ENCODE measurements at places on chromosomes 5 and 9.

DNA sequence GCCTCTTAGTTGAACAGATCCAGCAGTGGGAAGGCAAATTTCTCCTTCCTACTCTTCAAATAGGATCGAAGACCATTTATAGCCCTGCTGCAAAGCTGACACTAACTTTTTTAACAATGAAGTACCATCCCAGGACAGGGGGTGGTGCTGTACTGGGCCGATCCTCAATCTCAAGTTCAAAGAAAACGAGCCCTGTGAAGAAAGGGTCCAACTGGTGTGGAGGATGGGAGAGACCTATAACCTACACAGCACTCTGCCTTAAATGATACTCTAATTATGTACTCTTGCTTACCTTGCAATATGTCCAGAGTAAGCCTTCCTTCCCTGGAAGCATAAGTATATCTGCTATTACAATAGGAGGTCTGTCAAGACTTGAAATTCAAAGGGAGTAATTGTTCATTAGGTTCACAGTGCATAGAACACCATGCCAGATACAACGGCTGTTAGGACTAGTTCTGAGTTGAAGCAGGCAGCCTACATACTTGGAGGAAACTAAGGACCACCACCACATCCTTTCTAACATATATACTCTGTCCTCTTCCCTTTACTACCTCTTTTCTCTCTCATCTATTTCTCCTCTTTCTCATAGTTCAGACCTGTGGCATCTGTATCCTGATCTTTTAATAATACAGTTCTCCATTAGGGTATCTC is 6.2 kb downstream of the ETF1 start:
- DNase-seq, result no peak

GRCh38 chr9:14342736-14343135 is 28.8 kb upstream of the NFIB start:
- no peak for DNase-seq

DNA sequence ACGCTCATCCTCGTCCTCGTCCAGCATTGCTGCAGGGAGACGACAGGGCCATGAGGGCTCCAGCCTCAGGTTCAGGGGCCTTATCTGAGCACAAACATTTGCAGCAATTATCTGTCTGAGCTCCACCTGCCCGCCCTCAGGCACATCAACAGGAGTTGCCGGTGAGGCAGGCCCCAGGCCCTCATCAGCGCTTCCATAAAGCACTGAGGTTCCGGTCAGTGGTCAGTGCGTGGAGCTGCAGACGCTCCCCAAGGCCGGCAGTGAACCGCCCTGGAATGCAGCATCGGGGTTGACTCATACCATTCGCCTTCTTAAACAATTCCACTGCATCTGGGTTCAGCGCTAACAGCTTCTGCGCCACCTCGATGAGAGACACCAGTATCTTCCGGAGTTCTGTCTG is 15.2 kb downstream of the UBAC1 start:
- DNase-seq, result no peak

- DNase-seq, result no peak
Observed at GRCh38 chr5:6362846-6363245, 15.5 kb downstream of the MED10 start.

GRCh38 chr5:96048763-96049162 is 87.1 kb upstream of the ELL2 start:
- no peak for DNase-seq

DNA sequence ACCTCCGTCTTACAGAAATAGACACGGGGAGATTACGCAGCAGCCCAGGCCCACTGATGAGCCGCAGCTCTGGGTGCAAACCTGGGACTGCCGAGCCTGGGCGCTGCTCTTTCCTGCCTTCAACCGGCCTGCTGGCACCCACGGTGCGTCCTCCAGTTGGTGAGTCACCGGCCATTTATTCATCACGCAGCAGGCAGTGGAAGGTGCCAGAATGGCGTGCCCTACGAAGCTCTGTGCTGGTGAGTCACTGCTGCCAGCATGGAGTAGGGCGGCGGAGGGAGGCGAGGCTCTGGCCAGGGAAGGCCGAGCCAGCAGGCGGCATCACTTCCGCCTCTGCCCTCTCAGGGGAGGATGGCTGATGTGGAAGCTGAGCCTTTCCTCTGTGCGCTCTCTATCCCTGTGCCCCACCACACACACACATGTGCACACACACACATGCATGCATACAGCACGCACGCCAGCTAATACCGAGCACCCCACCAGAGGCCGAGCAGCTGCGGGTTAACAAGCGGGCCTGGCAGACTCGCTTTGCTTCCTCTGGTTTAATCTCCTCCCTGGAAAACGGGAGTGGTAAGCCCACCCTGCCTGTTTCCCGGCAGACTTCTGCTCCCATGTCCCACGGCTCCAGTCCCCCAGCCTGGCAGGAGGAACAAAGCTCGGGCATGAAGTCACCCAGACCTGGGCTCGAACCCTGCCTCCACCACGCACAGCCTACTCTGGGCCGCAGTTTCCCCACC is 39.2 kb downstream of the OLFM1 start:
- no peak for DNase-seq

DNA sequence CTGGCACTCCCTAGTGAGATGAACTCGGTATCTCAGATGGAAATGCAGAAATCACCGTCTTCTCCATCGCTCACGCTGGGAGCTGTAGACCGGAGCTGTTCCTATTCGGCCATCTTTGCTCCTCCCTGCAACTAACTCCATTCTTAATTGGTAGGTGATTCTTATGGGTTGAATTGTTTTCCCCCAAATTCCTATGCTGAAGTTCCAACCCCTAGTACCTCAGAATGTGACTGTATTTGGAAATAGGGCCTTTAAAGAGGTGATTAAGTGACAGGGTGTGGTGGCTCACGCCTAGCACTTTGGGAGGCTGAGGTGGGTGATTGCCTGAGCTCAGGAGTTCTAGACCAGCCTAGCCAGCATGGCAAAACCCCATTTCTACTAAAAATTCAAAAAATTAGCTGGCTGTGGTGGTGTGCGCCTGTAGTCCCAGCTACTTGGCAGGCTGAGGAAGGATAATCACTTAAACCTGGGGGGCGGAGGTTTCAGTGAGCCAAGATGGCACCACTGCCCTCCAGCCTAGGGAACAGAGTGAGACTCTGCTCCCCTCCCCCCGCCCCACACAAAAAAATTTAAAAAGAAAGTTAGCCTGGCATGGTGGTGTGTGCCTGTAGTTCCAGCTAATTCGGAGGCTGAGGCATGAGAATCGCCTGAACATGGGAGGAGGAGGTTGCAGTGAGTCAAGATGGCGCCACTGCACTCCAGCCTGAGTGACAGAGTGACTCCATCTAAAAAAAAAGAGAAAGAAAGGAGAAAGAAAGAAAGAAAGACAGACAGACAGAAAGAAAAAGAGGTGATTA is 25.2 kb upstream of the FOCAD start:
- DNase-seq, result no peak

DNA sequence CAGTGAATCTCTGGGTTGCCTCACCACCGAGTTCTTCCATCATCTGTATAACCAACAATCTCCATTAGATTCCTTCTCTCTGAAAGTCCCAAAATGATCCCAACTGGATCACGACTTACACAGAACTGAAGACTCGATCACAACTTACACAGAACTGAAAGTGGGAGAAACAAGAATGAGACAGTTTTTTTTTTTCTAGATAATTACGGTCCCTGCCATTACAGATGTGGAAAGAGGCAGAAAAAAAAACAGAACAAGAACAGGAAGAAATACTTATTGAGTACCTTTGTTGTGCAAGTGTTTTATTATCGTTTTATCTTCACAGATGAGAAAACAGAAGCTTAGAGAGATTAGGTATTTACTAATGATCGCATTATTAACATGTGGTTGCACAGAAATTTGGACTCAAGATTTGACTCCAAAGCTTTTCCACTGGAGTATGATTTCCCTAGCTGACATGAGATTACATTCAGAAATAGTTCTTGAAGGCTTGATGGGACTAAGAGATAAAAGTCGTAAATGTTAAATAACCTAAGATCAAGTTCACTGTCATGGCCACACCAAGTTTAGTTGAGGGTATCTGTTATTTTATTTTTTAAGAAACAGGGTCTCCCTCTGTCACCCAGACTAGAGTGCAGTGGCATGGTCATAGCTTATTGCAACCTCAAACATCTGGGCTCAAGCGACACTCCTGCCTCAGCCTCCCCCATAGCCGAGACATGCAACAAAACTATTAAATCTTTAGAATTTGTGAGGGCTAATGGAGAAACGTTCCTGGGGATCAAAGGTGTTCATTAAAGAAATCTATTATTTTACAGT is 8.9 kb downstream of the PLK2 start:
- DNase-seq, result no peak

DNA sequence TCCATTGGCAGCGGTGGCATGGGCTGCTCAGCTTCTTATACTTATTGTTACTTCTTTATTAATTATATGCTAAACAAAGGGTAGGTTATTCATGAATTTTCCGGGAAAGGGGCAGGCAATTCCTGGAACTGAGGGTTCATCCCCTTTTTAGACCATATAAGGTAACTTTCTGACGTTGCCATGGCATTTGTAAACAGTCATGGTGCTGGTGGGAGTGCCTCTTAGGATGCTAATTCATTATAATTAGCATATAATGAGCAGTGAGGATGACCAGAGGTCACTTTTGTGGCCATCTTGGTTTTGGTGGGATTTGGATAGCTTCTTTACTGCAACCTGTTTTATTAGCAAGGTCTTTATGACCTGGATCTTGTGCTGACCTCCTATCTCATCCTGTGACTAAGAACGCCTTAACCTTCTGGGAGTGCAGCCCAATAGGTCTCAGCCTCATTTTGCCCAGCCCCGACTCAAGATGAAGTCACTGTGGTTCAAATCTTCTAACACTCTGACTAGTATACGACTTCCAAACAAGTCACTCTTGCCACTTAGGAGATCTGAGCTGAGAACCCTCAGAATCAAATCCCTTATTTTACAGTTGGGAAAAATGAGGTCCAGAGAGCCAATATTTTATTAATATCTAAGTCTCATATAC is 237.5 kb downstream of the TRIM32 start:
- DNase-seq, result no peak

DNA sequence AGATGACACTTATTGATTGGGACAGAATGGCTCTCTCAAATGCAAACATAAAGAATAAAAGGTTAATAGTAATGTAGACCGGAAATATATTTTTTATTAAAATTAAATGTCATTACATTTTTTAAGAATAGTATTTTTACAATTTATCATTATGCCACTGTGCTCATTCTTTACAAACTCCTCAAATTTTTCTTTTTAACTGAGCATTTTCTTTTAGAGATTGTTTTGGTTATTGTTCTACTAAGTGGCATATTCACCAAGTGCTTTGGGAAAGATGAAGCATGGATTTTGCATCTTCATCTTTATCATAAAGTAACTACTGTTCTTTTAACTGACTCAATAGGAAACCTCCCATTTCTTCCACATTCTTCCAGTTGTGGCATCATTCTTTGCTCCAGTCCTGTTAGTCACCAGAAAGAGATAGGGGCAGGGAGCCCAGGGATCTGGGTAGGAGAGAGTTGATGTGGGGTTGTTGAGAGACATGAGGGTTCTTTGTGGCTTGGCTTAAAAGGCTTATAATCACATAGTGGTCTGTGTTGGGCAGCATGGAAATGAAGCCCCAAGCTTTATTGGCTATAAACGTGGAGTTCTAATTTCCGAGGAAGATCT is 69.8 kb downstream of the SYK start:
- DNase-seq, result no peak

DNA sequence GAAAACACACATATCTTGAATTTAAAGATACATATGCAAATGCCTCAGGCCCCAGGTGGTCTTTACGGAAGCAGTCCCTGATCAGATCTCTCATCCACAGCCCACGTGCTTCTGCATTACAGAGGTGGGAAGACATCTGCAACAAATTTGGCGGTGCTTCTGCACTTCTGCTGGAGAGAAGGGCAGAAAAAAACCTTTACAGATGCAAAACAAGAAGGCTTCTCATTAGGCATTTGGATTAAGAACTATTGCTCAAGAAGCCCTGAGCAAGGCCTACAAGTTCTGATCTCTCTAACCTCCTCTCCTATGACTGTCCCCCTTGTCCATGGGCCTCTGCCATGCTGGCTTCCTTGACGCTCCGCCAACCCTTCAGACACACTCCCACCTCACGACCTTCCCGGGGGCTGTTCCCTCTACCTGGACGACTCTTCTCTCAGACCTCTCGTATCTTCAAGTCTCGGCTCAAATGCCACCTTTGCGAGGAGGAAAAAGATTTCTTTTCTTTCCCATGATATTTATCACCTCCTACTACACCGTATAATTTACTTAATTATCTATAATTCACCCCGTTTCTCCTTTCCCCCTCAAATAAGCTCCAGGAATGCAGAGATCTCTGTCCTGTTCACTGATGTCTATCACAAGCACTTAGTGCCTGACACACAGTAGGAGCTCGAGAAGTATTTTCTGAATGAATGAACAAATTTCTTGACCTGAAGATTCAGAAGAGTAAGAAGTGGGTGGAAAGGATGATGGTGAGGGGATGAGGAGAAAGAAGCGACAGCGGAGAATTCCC is 1.1 kb downstream of the MTMR12 start:
- DNase-seq, result no peak

- no peak for DNase-seq
Observed at GRCh38 chr5:156835905-156836304, 14.2 kb upstream of the PPP1R2B start.

DNA sequence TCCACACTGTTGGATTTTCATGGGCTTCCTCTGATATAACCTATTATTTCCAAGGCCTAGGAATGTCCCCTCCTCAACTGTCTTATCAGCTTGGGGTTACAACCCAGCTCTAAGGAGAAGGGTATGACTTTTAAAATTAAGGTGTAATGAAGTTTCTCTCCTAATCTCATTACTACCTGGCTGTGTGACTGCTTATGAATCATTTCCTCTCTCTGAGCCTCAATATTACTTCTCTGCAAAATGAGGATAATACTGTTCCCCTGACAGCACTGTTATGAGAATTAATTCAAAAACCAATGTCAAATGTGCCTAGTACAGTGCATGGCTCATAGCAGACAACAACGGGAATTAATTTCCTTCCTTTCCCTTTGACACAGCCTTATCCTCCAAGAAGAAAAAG is 118.9 kb downstream of the NR6A1 start:
- DNase-seq, result no peak

DNA sequence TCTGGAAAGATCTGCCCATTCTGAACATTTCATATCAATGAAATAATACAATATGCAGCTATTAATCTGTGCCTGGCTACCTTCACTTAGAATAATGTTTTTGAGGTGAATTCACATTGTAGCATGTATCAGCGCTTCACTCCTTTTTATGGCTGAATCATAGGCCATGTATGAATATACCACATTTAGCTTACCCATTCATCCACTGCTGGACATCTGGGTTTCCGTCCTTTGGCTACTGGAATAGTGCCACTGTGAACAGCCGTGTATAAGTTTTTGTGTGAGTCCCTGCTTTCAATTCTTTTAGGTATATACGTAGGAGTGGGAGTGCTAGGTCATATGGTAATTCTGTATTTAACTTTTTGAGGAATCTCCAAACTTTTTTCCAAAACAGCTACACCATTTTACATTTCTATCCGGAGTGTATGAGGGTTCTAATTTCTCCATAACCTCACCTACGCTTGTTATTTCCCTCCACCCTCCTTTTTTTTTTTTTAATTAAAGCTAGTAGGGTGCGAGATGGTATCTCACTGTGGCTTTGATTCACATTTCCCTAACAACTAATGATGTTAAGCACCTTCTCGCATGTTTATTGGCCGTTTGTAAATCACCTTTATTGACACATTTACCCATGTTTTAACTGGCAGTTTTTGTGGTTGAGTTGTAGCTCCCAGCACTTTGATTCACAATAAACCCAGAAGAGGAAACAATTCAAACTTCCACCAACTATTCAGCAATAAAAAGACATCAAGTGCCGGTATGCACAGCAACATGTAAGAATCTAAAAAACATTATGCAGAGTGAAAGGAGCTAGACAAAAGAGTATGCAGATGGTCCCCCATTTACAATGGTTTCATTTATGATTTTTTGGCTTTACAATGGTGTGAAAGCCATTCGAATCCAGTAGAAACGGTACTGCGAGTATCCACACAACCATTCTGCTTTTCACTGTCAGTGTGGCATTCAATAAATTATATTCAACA is 8.1 kb downstream of the SEMA4D start:
- no peak for DNase-seq

All from stimulated activated CD4-positive, alpha-beta T cell treated with anti-CD3 and anti-CD28 coated beads, TNF-alpha, amount 100 ng/mL, for 4 hours (primary cell).